ENCODE measurements at places on chromosomes 2 and 18. TPM values are rescaled to one million over a fixed set of nuclear protein-coding genes. Genes with fewer than 3 reads are reported as not detected.

The HOXD10 gene
- total RNA-seq, result not detected

- peak overlapping the region; percentile 67 for H3K4me3 ChIP-seq
- no peaks in the 10 kb centered on the region for H3K36me3 ChIP-seq
- peaks cover 48% of the 10 kb centered on the region for H3K4me1 ChIP-seq
- no peaks in the 10 kb centered on the region for H3K27me3 ChIP-seq
These were observed 140.0 kb downstream of the ZEB2 start for GRCh38 chr2:144379851-144380311.

The AQP4 gene
- not detected for total RNA-seq

The KIAA1328 gene
- 22.7 TPM for total RNA-seq

The SNED1 gene
- 206 TPM for total RNA-seq

DNA sequence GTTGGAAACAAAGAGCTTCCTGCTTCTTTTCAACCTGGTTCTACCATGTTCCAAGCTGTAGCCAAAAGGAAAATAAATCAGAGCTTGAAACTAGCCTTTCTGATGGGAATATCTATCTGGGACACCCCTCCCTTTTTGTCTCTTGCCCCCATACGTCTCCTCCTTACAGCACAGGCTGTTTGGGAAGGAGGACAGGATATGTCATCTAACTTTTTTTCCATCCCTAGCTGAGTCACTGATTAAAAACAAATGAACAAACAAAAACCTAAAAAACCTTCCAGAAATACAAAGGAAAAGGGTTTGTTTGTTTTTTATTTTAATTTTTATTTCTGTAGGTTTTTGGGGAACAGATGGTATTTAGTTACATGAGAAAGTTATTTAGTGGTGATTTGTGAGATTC lies 151.6 kb downstream of the FAM210A start:
- H3K4me3 ChIP-seq, result no peak overlapping the region
- H3K27ac ChIP-seq, result no peak overlapping the region
- no peaks in the 10 kb centered on the region for H3K27me3 ChIP-seq
- H3K4me1 ChIP-seq, result peaks cover 9% of the 10 kb centered on the region

DNA sequence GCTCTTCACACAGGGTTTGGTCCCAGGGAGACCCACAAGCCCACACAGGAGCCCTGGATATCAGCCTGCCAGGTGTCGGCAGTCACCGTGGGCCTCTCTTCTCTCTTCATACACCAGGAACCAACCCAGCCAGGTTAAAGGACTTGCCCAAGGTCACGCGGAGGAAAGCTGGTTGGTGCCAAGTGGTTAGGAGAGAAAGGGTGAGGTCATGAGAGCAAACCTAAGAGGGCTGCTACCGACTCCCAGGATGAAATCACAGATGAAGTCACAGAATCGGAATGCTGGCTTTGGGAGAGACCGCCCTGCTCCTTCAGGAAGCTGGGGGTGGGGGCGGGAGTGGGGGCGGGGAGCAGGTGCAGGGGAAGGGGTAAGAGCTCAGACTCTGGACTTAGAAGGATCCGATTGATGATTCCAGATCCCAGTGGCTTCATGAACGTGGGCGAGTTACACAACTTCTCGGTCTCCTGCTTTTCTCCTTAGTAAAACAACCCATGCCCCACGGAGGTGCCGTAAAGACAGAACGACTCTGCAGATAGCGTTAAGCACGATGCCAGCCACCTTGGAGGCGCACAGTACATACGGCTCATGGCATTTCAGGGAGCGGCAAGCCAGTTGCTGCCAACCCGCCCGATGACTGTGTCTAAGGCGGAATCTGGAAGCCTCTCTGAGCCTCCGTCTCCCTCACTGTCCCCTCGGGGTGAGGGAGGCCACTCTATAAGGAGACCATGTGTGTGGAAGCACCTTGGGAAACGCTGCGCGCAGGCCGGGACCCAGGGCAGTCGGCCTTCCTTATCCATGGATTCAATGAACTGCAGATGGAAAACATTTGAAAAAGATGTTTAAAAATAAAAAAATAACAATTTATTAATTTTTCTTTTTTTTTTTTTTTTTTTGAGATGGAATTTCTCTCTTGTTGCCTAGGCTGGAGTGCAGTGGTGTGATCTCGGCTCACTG lies 23.0 kb upstream of the TAF1B start:
- DNase-seq, result no peak
- H3K36me3 ChIP-seq, result no peaks in the 10 kb centered on the region
- no peak overlapping the region for H3K27ac ChIP-seq
- no peaks in the 10 kb centered on the region for H3K27me3 ChIP-seq
- H3K4me1 ChIP-seq, result no peaks in the 10 kb centered on the region

The IRS1 gene
- 18.8 TPM for total RNA-seq

DNA sequence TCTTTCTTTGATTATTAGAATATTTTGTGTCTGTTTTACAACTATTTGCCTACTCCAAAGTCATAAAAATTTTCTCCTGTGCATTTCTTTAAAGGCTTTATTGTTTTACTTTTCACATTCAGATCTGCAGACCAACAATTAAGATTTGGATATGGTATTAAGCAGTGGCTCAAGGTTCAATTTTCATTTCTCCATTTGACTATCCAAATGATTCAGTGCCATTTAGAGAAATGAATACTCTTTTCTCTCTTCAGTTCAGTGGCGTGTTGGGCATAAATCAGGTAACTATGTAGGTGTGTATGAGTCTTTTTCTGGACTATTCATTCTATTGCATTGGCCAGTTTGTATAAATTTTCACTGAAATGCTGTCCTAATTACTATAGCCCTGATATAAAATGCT lies 57.3 kb upstream of the IL1R1 start:
- no peak overlapping the region for H3K4me3 ChIP-seq
- H3K27me3 ChIP-seq, result no peaks in the 10 kb centered on the region
- H3K36me3 ChIP-seq, result no peaks in the 10 kb centered on the region
- no peak for DNase-seq

The CRYBA2 gene
- not detected for total RNA-seq

DNA sequence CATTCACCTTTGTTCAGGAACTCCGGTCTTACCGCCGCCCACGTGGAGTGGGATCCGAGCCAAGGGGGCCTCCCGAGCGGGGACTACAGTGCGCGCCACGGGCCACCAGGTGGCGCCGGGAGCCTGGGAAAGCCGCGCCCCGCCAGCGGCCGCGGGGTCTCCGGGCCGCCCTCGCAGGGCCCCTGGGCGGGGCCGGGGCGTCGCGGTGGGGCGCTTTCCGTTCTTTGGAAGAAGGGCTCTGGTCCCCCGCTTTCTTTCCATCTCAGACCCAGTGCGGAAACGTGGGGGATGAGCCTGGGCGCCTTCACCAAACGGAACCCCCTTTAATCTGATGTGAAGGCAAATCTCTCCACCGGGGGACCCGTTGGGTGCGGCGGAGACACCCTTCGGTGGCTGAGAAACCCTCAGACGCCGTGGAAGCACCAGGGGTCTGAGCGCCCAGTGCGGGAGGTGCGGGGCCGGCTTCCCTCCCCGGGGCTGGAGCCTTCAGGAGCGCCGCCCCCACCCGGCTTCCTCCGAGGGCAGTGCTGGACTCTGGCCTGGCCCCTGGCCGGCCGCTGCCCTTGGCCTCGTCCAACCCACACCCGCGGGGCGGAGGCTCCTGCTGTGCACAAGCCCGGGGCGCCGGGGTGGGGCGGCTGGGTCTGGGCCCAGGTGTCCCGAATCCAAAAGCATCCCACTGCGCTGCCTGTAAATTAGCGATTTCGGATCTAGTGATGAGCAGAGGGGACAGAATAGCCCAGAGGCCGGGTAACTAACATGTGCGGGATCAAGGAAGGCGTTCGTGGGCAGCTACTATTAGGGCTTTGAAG lies 44.6 kb downstream of the GORASP2 start:
- H3K27ac ChIP-seq, result peak overlapping the region; percentile 85
- peaks cover 6% of the 10 kb centered on the region for H3K4me1 ChIP-seq
- peak; percentile 43 for DNase-seq
- no peaks in the 10 kb centered on the region for H3K36me3 ChIP-seq
- peak overlapping the region; percentile 90 for H3K4me3 ChIP-seq

DNA sequence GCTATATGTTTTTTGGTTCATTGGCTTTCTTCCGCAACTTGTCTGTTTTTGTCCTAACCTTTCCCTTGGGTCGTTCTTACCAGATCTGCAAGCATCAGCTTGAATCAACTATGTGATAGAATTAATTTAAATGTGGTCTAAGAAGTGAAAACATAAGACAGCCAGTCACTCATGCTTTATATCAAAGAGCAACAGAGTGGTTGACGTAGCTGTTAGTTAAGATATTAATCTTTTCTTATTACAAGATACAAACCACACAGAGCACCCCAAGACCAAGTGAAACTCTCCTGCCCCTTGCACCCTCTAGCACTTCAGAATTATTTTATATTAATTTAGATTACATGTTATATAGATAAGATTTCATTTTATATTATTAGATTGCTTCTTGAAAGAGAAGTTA lies 15.2 kb downstream of the IL18RAP start:
- H3K36me3 ChIP-seq, result no peaks in the 10 kb centered on the region
- DNase-seq, result no peak
- H3K27ac ChIP-seq, result no peak overlapping the region
- no peaks in the 10 kb centered on the region for H3K27me3 ChIP-seq
- H3K4me3 ChIP-seq, result no peak overlapping the region

- no peaks in the 10 kb centered on the region for H3K27me3 ChIP-seq
- H3K27ac ChIP-seq, result no peak overlapping the region
- H3K4me3 ChIP-seq, result no peak overlapping the region
- DNase-seq, result no peak
- H3K36me3 ChIP-seq, result no peaks in the 10 kb centered on the region
These were observed 35.0 kb downstream of the YES1 start for GRCh38 chr18:777021-777420.

GRCh38 chr2:187658952-187659525 lies 104.8 kb upstream of the TFPI start:
- no peak for DNase-seq
- no peaks in the 10 kb centered on the region for H3K36me3 ChIP-seq
- H3K27me3 ChIP-seq, result no peaks in the 10 kb centered on the region
- H3K27ac ChIP-seq, result no peak overlapping the region
- no peaks in the 10 kb centered on the region for H3K4me1 ChIP-seq

DNA sequence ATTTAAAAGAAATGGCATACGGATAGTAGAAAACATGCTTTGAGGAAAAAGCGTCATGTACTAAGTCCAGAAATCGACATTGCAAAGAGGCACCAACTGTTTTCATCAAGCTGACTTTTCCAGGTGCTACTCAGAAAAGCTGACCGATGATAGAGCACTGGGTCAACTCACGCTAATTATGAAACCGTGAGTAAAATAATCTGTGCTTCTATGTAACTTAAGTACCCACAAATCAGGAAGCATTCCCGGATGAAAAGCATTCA lies 353 bp upstream of the NUP35 start:
- H3K4me1 ChIP-seq, result peaks cover 15% of the 10 kb centered on the region
- no peak for DNase-seq
- peak overlapping the region; percentile 88 for H3K4me3 ChIP-seq

GRCh38 chr18:911025-911424 lies 6.4 kb downstream of the ADCYAP1 start:
- peaks cover 20% of the 10 kb centered on the region for H3K4me1 ChIP-seq
- H3K27ac ChIP-seq, result no peak overlapping the region
- peaks cover 23% of the 10 kb centered on the region for H3K27me3 ChIP-seq
- no peak for DNase-seq
- H3K4me3 ChIP-seq, result no peak overlapping the region

- H3K4me1 ChIP-seq, result peaks cover 10% of the 10 kb centered on the region
- H3K36me3 ChIP-seq, result no peaks in the 10 kb centered on the region
- H3K4me3 ChIP-seq, result no peak overlapping the region
- DNase-seq, result no peak
- H3K27ac ChIP-seq, result no peak overlapping the region
- H3K27me3 ChIP-seq, result no peaks in the 10 kb centered on the region
These were observed 66.7 kb downstream of the SPATS2L start for GRCh38 chr2:200373231-200373630.

The TRIM54 gene
- total RNA-seq, result 0.41 TPM

- H3K4me3 ChIP-seq, result no peak overlapping the region
- no peaks in the 10 kb centered on the region for H3K27me3 ChIP-seq
- H3K4me1 ChIP-seq, result no peaks in the 10 kb centered on the region
- H3K27ac ChIP-seq, result no peak overlapping the region
- no peak for DNase-seq
These were observed 49.2 kb downstream of the TRPM8 start for GRCh38 chr2:233966388-233966787.

GRCh38 chr2:7676714-7677113 lies 759.5 kb downstream of the RNF144A start:
- H3K4me3 ChIP-seq, result no peak overlapping the region
- no peak for DNase-seq
- H3K36me3 ChIP-seq, result no peaks in the 10 kb centered on the region

The CNOT11 gene
- 34.2 TPM for total RNA-seq

- DNase-seq, result no peak
- no peaks in the 10 kb centered on the region for H3K36me3 ChIP-seq
- no peaks in the 10 kb centered on the region for H3K27me3 ChIP-seq
- no peak overlapping the region for H3K27ac ChIP-seq
These were observed 247.6 kb upstream of the TRIB2 start for GRCh38 chr2:12469141-12469561.

DNA sequence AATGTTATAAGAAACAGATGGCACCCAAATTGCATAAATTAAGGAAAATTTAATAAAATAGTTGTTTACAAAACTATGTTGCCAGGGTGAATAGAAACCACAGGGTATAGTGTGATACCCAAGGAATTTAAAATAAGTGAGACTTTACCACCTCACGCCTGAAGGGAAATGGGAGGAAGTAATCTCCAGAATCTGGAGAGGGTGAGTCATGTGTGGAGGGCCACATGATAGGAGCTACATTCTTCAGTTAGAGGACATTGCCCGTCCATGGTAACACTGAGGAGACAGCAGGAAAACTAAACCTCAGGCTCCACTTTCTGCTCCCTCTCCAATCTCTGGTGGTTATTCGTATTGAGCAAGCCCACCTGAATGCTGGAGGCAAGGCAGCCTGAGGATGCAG lies 97.2 kb upstream of the NXPH2 start:
- DNase-seq, result no peak
- no peaks in the 10 kb centered on the region for H3K4me1 ChIP-seq
- no peaks in the 10 kb centered on the region for H3K36me3 ChIP-seq
- H3K4me3 ChIP-seq, result no peak overlapping the region
- no peak overlapping the region for H3K27ac ChIP-seq
- H3K27me3 ChIP-seq, result no peaks in the 10 kb centered on the region

DNA sequence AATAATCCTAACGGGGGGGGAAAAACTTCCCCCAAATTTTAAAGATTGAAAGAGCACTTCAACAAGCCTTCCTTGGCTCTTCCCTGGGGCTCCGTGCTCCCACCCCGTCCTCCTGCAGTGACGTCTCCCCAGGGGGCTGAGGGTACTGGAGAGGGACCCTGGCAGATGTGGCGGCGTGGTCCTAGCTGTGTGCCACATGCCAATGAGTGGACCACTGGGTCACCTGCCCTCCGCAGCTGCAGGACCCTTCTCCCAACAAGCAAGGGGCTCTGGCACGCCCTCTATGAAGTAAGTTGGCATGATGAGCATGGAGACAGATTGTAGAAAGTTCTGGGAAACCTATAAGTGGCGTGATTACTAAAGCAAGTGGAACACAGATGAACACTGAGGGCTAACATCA lies 46.7 kb downstream of the PXDN start:
- no peak overlapping the region for H3K27ac ChIP-seq
- peaks cover 26% of the 10 kb centered on the region for H3K4me1 ChIP-seq
- no peak overlapping the region for H3K4me3 ChIP-seq
- H3K27me3 ChIP-seq, result no peaks in the 10 kb centered on the region
- no peaks in the 10 kb centered on the region for H3K36me3 ChIP-seq

Data from thoracic aorta (tissue), 2 donors.